ENCODE measurements at places on chromosomes 3 and 15. TPM values are rescaled to one million over a fixed set of nuclear protein-coding genes. Genes with fewer than 3 reads are reported as not detected.

GRCh38 chr3:150763841-150764483 lies 993 bp upstream of the SIAH2 start:
- no peaks in the 10 kb centered on the region for H3K27me3 ChIP-seq
- peak overlapping the region; percentile 100 for H3K27ac ChIP-seq
- H3K4me3 ChIP-seq: peak overlapping the region; percentile 92
- DNase-seq: peak; percentile 51
- peaks cover 43% of the 10 kb centered on the region for H3K4me1 ChIP-seq

GRCh38 chr3:170635385-170635735 lies 49.5 kb upstream of the SLC7A14 start:
- peaks cover 16% of the 10 kb centered on the region for H3K27me3 ChIP-seq
- H3K4me1 ChIP-seq: no peaks in the 10 kb centered on the region
- no peak for DNase-seq
- H3K36me3 ChIP-seq: no peaks in the 10 kb centered on the region

Gene PDCD7
- total RNA-seq: 26.5 TPM

GRCh38 chr3:162865466-162865865 lies 1368.9 kb downstream of the OTOL1 start:
- H3K36me3 ChIP-seq: no peaks in the 10 kb centered on the region
- H3K27ac ChIP-seq: no peak overlapping the region
- H3K4me1 ChIP-seq: no peaks in the 10 kb centered on the region

Gene FHIT
- 41.2 TPM for total RNA-seq

GRCh38 chr15:33902043-33902442 lies 66.3 kb upstream of the CHRM5 start:
- H3K36me3 ChIP-seq: no peaks in the 10 kb centered on the region
- H3K27me3 ChIP-seq: no peaks in the 10 kb centered on the region
- H3K4me3 ChIP-seq: no peak overlapping the region
- H3K27ac ChIP-seq: no peak overlapping the region
- H3K4me1 ChIP-seq: peaks cover 4% of the 10 kb centered on the region
